ENCODE measurements at places on chromosomes 12 and 14.
A peak's percentile ranks its signal among the peaks of the same experiment; 100 is the strongest.

GRCh38 chr12:40794087-40794486 lies 101.8 kb downstream of the CNTN1 start:
- DNase-seq = no peak

DNA sequence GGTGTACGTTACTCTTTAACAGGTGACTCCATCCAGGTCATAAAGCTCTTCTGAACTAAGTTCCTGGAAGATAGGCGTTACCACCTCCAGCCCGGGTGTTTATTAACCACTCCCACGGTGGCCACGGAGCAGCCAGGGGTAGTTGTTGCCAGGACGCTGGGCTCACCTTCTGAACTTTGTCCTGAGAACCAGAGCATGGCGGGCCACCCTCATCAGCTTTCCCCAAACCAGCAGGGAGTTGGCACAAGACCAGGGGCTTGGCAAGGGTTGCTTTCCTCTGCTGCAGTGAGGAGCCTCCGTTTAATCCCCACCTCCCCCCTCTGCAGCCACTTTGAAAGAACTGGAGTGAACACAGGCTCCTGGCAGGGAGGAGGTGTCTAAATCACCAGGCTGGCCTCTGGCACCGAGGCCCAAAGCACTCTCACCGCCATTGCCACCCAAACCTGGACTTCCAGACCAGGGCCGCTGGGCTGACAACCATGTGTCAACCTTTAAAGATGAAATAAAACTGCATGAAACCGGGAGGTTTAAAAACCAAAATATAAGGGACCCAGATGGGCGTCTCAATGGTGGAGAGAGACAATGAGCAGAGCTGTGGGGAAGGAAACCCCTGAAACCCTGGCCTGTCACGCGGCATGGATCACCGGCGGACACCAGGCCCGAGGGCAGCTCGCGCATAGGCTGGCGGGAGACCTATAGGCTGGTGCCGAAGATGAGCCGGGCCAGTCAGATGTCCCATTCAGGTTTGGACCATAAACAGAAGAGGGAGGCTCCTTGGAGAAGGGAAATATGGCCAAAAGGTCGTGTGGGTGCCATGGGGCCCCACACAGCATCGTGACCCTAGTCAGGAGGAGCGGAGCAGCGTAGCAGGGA lies 30.9 kb upstream of the TDRD9 start:
- no peak for DNase-seq

DNA sequence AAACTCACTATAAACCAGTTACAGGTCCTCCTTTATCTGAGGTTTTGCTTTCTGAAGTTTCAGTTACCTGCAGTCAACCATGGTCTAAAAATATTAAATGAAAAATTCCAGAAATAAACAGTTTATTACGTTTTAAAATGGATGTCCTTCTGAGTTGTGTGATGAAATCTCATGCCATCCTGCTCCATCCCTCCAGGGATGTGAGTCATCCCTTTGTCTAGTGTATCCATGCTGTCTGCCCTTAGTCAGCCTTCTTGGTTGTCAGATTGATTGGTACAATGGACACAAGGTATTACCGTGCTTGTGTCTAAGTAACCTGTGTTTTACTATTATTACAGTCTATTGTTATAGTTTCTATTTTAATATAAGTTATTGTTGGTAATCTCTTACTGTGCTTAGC lies 328.3 kb downstream of the APAF1 start:
- DNase-seq = peak; percentile 10

DNA sequence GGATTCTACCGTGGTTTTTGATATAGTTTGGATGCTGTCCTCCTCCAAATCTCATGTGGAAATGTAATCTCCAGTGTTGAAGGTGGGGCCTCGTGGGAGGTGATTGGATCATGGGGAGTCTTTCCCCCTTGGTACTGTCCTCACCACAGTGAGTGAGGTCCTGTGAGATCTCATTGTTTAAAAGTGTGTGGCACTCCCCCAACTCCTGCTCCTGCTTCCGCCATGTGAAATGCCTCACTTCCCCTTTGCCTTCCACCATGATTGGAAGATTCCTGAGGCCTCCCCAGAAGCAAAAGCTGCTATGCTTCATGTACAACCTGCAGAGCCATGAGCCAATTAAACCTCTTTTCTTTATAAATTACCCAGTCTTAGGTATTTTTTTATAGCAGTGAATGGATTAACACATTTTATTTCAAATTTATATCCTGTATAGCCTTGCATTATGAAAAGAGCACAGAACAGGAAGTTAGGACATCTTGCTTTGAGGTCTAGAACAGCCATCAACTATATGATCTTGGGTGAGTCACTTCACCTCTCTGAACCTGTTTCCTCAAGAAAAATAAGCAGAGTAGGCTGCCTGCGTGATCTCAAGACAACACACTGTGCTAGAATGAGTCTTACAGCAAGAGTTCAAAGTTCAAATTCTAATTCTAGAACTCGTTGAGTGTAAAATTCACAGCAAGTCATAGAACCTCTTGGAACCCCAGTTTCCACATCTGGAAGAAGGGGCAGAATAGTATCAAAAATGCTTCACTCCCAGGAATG lies 160.9 kb upstream of the EEA1 start:
- peak; percentile 29 for DNase-seq

- DNase-seq = no peak
These were observed 182.1 kb upstream of the OTX2 start for GRCh38 chr14:56992332-56992820.

DNA sequence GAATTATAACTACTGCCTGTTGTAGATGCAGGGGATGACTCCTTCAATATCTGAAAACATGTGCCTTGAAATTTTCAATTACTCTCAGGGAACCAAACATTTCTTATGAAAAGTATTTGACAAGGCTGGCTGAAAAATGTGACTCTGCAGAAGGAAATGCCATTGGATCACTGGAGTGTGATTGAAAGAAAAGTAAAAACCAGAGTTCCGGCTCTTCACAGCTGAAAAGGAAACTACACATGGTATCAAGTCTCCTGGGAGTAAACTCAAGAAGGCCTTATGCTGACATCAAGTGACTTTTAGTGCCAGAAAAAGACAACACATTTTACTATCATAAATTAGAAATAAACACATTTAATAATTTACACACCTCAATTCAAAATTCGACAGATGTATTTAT lies 693.0 kb downstream of the LRFN5 start:
- no peak for DNase-seq

Data from amniotic stem cell (primary cell).